ENCODE measurements at places on chromosomes 5 and 9.

GRCh38 chr9:87534036-87534435 lies 36.4 kb downstream of the DAPK1 start:
- DNase-seq: no peak

DNA sequence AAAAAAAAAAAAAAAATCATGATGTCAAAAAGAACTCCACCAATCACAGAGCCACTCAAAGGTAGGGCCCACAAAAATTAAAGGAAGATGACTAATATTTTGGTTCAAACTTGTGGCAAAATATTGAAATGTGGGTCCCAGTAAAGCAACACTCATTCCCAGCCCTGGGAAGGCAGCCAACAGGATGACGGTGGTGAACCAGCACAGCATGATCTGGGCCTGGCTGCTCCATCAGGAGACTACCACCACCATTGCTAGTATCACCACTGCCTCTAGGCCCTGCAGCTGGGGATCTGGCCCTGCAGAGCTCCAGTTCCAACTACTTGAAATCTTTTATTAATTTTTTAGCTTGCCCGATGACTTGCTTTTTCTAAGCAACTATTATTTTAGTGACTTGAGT lies 206.8 kb upstream of the ITGA1 start:
- DNase-seq: no peak

DNA sequence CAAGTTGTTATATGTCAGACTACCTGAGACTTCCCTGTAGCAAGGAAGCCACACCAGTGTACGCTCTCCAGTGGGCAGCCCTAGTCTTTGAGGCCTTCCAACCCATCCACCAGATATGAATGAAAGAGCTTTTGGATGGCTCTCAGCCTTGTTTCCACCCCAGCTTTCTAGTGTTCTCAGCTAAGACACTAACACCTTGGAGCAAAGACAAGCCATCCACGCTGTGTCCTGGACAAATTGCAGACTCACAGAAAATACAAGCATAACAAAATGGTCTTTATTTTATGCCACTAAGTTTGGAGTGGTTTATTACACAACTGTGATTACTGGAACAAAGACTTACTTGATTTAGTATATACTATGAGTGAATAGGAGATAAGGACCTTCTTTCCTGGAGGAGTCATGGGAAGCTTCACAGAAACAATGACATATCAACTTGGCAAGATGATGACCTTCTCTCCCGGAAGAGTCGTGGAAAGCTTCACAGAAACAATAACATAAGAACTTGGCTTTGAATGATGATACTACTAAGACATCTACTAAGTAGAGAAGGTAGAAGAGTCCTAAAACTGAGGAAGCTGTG lies 134.0 kb upstream of the VCAN start:
- DNase-seq: no peak

GRCh38 chr9:2603621-2604020 lies 18.0 kb upstream of the VLDLR start:
- DNase-seq: no peak

DNA sequence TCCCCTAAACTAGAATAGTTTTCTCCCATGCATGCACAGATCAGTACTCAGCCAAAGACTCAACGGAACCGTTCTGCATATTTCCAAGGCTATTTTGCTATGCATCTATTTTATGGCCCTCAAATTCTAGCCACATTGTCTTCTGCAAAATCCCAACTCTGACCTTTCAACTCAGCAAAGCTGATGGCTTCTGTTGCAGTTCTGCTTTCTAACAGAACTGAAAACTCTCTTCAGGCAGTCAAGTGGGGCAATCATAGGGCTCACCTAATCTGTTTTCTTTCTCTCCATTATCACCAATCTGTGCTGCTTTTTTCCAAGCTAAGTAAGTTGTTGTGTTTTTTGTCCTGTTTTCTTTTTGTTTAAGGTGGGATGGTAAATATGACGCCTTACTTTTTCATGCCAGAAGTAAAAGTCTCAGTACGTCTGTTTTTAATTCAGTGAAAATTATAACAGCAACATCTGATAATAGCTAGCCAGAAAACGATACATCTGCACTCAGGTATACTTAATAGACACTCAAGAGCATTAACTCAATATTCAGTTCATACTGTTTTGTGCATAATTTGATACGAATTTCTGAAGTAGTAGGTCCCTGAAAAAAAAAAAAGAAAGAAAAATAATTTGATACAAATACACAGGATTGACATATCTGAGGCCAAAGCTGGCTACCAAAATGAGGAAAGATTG lies 454.3 kb downstream of the TLE1 start:
- no peak for DNase-seq

- DNase-seq: no peak
Measured at GRCh38 chr5:68592351-68592750, 376.8 kb downstream of the PIK3R1 start.

GRCh38 chr9:87857948-87858335 lies 24.7 kb upstream of the SPATA31E1 start:
- DNase-seq: no peak

GRCh38 chr5:114101153-114101552 lies 260.7 kb upstream of the KCNN2 start:
- no peak for DNase-seq

GRCh38 chr9:77462066-77462465 lies 186.1 kb downstream of the GNA14 start:
- no peak for DNase-seq

GRCh38 chr5:172795318-172795977 lies 24.5 kb upstream of the DUSP1 start:
- no peak for DNase-seq

DNA sequence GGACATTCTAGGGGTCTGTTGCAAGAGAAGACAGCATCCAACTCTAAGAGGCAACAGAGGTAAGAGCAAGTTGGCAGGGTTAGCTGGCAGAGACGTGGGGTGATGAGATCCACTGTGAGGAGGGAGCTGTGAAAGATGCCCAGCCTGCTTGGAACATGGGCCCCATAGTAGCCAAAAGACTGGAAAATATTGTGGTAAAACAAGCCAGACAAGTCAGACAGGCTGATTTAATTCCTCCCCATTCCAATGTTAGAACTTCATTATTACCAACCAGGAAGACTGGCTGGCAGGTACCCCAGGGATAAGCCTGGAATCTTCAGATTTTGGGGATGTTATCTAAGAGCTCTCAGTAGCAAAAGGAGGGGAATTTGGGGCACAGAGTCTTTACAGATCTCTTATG lies 181.3 kb downstream of the SEC61B start:
- DNase-seq: no peak

DNA sequence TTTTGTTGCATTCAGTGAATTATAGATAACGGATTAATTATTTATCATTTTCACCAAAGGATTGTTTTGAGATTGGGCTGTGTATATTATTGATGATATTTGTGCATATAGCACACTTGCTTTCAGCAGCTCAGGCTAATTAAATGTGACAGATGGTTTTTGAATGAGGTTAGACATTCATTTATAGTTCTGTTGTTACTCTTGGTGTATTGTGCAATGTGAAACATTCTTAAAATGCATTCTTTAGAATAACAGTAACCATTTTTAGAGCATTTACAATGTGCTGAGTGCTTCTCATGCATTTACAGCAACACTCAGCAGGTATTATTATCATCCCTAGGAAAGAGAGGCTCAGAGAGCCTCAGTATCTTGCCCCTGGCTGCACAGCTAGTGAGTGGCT lies 23.8 kb downstream of the NANS start:
- DNase-seq: no peak

DNA sequence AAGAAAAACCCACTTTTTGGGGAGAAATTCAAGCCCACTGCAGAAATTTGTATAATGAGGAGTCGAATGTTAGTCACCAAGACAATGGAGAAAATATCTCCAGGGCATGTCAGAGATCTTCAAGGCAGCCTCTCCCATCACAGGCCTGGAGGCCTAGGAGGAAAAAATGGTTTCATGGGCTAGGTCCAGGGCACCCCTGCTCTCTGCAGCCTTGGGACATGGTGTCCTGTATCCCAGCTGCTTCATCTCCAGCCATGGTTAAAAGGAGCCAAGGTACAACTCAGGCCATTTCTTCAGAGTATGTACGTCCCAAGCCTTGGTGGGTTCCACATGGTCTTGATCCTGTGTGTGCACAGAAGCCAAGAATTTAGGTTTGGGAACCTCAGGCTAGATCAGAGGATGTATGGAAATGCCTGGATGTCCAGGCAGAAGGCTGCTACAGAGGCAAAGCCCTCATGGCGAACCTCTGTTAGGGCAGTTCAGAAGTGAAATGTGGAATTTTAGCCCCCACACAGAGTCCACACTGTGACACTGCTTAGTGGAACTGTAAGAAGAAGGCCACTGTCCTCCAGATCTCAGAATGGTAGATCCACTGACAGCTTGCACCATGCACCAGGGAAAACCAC lies 561.4 kb downstream of the ISL1 start:
- DNase-seq: no peak

GRCh38 chr9:129798973-129799372 lies 4.0 kb upstream of the TOR1B start:
- DNase-seq: no peak

- no peak for DNase-seq
Measured at GRCh38 chr9:20805766-20806165, 121.7 kb downstream of the FOCAD start.

DNA sequence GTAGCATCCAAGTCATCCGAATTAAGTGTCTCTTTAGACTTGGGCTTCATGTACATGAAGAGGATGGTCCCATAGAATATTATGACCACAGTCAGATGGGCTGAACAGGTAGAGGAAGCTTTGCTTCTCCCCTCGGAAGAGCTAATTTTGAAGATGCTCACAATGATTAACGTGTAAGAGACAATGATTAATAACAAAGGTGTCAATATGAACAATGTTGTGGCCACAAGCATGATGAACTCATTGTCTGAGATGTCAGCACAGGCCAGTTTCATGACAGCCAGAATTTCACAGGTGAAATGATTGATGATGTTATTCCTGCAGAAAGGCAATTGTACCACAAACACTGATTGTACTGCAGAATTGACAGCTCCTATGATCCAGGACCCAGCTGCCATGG lies 626 bp downstream of the OR13C2 start:
- DNase-seq: no peak

DNA sequence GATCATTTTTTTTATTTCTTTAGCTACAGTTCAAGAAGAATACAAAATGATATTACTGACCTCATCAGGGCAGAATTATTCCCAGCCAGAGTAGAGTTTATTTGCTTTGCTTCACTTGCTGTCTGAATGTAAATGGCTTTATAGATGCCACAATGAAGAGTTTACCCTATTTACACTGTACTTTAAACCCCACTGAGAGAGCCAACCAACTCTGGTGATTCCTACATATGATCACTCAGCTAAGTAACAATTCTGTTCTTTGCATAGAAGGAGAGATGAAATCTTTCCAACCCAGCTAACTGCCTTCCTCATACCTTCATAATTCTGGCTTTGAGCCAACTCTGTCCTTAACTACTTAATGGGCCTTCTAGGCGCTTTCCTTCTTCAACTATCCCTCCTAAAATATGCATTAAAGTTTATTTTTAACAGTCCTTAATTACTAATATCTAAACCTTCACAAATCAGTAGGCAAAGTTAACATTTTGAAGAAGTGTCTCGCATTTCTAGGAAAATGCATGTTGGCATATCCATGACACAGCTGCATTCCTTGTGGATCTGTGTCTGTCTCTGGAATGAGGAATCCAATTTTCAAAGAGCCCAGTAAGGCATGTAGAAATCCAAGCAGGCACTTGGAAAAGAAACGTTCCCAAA lies 284.8 kb upstream of the GRAMD2B start:
- DNase-seq: no peak

GRCh38 chr9:94921092-94921471 lies 194.6 kb downstream of the AOPEP start:
- no peak for DNase-seq

- DNase-seq: no peak
Measured at GRCh38 chr5:106241409-106241808, 1429.3 kb downstream of the EFNA5 start.

All from CD4-positive, alpha-beta T cell treated with Interleukin-2 at 100 ng/mL for 4 hours (primary cell).